SK-N-MC (cell line): ENCODE measurements at places on chromosomes 12 and 14.

DNA sequence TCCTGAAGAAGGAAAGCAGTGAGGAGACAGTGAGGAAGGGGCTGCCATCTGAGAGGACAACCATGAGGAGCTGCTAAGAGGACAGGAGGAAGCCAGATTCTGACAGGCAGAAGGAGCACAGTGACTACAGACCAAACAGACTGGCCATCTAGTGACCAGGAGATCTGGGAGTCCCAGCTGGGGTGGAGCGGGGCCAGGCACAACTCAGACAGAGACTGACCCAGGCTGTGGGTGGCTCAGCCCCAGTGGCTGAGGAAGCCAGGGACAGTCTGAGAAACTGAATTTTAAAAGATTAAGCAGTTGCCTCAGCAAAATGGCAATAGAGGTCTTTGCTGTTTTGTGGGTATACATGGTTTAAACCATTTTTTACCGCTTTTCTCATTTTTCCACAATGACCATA, 28.9 kb downstream of the LRRC74A start:
- no peak for DNase-seq

DNA sequence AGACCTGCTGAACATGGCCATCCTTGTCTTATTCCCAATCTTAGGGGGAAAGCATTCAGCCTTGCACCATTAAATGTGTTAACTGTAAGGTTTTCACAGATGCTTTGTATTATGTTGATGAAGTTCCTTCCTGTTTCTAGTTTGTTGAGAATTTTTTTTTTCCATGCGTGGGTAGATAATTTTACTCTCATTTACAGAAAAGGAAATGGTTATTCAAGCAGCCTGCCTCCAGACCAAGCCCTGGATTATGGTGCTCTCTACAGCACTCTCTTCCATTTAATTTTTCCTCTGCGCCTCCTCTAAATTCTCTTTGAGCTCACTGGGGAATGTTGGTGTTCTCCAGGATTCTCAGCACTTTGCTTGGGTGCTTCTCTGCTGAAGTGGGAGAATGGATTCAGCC, 179.3 kb upstream of the PZP start:
- no peak for DNase-seq

GRCh38 chr12:131044760-131045381, 91.2 kb downstream of the ADGRD1 start:
- DNase-seq: no peak

- DNase-seq: no peak
These were observed 52.6 kb upstream of the BICD1 start for GRCh38 chr12:32053881-32054624.

DNA sequence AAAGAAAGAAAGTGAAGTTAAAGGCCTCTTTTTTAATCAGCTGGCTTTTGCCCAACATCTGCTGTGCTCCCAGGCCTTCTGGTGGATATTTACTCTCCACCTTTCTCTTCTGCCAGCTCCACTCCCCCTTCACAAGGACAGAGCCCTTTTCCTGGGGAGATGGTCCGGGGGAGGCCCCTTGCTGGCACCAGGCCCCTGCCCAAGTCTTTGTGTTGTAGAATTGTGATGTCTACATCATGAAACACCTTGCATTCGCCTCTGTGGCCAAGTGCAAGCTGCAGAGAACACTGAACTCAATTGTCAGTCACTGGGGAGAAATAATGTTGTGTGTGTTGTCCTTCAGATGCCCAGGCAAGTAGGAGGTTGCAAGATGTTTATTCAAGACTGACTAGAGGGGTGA, 150.3 kb downstream of the DPF3 start:
- no peak for DNase-seq

DNA sequence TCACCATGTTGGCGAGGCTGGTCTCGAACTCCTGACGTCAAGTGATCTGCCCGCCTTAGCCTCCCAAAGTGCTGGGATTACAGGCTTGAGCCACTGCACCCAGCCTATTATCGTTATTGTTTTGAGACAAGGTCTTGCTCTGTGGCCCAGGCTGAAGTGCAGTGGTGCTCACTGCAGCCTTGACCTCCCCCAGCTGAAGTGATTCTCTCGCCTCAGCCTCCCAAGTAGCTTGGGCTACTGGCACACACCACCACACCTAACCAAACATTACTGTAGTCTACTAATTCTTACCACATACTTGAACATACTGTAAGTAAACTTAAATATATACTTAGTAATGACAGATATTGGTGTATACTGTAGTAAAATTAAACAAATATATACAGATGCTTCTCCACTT, 4.5 kb upstream of the CDCA4 start:
- no peak for DNase-seq

GRCh38 chr14:98174041-98174440, 1098.0 kb downstream of the BCL11B start:
- no peak for DNase-seq

- DNase-seq: no peak
These were observed 250.2 kb downstream of the KSR2 start for GRCh38 chr12:117718559-117718958.

GRCh38 chr12:10235761-10236631, 23.3 kb downstream of the GABARAPL1 start:
- no peak for DNase-seq

DNA sequence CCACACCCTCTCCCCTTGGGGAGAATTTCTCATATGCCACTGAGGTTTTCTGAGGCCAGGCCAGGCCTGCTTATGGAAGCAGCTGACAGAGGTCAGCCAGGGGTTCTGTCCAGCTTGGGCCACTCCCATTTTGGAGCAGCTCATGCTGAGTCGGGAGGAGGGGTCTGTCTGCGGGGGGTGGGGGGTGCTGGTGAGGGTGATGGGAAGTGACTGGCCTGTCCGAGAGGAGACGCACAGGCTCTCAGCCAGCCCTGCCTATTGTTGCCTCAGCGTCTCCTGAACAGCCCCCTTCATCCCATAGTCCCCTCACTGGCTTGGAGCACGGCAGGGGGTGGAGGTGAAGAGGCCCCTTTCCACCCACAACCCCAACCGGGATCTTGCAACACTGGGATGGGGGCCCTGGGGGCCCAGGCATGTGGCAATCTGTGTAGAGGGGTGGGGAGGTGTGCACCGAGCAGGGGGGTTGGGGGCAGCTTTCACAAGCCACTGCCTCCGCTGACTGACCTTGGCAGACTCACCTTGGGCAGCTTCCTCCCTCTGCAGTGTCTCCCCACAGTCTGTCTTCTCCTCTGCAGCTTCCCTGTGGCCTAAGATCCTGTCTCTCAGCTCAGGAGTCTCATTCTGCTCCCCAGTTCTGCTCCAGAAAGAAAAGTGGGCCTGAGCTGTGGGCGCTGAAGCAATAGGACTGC, 5.5 kb downstream of the CEBPE start:
- no peak for DNase-seq

DNA sequence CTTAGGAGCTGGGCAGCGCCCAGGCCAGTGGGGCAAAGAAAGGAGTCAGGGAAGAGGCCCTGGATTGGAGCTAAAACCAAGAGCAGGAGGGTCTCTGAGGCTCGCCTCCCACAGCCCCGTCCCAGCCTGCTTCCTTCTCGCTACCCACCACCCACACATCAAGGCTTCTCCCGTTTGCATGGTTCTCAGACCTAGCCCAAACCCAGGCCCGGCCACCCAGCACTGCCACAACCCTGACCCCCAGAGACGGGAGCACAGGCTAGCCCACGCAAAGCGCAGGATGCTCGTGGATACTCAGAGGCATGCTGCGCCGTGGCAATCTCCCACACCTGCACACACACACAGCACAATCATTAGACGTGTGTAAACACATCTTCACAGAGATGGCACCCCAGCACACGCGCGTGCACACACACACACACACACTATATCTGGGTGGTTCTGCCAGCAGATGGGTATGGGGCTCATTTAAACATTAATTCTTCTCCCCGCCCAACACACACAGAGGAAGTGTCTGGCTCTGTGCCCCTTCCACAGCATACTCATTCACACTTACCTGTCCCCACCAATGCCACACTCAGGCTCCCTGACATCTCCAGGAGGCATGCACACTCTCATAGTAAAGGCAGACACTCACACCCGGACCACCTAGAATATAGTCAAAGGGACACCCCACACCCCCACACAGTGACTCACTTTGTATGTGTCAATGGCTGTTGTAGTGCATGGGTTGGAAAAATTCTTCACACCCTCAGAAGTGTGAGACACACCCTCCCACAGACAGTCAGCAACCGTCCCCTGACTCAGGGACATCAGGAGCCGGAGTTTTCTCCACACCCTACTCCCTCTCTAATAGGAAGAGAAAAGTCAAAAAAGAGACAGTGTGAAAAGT, 1.1 kb downstream of the CARMIL3 start:
- no peak for DNase-seq

GRCh38 chr14:104280085-104280901, 141.9 kb downstream of the KIF26A start:
- DNase-seq: no peak

DNA sequence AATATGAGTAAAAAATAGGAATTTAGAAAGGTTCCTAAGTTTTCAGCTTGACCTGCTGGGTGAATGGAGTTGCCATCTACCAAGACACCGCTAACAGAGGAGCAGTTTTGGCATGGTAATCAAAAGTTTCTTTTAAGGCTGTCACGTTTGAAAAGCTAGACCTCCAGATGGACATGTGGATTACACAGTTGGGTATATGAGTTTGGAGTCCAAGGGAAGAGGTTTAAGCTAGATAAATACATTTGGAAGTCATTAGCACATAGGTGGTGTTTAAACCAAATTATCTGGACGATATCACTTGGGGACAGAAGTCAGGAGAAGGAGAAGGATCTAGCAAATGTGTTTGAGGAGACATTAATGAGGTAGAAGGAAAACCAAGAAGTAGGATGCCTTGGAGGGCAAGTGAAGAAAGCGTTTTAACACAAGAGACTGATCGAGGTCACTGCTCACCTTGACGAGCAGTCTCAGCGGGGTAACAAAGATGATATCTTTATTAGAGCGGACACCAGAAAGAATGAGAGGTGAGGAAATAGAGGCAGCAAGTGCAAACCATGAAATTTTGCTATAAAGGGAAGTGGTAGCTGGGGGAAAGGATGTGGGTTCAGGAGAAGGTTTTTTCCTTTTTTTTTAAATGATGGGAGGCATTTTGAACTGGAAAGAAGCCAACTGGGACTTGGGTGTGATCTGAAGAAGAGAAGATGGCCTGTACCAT, 17.6 kb downstream of the PNP start:
- no peak for DNase-seq

- no peak for DNase-seq
These were observed 68.8 kb downstream of the CLMN start for GRCh38 chr14:95250936-95251335.

- peak; percentile 99 for DNase-seq
These were observed 58.9 kb upstream of the PLEKHG3 start for GRCh38 chr14:64645220-64645892.

GRCh38 chr12:123143736-123144461, 7.0 kb downstream of the PITPNM2 start:
- no peak for DNase-seq

DNA sequence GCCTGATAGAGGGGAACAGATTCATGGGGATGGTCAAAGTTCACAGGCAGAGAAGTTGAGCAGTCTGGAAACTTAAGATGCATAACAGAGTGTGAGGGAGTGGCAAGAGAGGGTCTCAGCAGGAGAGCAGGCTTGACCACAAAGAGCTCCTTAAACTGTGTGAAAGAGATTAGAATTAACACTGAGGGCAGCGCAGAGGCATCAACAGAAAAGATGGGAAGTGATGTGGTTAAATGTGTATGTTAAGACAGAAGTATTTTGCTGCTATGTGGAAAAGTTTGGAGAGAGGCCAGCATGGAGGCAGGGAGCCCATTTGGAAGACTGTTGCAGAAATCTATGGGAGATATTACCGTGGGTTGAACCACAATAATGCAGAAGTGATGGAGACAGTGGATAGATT, 122.7 kb upstream of the LMNTD1 start:
- DNase-seq: no peak
